ENCODE measurements at places on chromosomes 2 and 18.

GRCh38 chr2:41791523-41791922 lies 256.3 kb upstream of the PKDCC start:
- no peak for DNase-seq

DNA sequence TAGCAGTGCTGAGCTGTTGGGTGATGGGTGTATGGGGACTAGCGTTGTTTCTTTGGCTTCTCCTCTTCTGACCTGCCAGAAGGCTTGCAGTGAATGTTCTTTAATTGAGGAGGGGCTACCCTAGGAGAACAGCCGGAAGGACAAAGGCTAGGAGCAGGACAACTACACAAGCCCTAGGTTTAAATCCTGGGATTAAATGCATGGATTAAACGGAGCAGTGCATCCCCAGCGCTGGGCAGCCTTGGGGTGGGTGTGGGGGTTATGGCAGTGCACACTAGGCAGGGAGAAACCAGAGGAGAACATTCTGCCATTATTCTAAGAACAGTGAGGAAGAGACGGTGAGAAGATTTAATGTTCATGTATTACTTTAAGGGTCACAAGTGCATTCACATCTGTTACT lies 86.4 kb upstream of the MCFD2 start:
- no peak for DNase-seq

DNA sequence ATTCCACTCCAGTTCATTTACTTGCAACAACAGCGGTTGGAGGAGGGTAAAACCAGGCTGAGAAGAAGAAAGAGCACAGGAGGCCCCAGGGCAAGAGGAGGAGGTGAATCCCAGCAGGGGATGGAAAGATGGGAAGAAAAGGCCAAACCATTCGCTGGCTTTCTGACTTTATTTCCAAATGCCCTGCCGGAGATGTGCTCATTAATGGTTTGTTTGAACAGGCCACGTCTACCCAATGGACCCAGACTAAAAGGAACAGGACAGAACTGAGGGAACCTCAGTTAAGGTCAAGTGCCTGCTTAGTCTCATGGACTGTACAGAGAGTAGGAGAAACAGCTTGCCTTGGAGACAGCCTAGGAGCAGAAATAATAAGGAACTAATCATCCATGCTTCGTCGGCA lies 121.6 kb upstream of the NDUFV2 start:
- no peak for DNase-seq

- no peak for DNase-seq
These were observed 364.0 kb downstream of the GPD2 start for GRCh38 chr2:156800065-156800653.

- DNase-seq = no peak
These were observed 101.5 kb upstream of the SETBP1 start for GRCh38 chr18:44579028-44579702.

DNA sequence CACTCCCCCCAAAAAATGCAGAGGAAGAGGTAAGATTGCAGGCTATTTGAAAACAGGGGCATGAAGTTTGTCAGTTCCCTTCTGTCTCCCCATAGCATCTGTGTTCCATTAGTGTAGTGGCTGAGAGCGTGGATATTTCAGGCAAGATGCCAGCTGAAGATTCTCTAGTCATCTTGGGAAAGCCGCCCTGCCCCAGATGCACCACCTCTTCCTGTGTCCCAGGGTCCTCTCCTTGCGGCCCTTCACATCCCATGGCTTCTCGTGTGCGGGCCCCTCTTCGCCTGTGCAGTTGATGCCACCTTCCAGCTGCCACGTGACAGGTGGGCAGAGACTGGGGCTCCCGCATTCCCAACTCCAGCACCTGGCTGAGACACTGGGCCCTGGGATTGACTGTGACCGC lies 16.1 kb downstream of the TMEM127 start:
- DNase-seq = no peak

DNA sequence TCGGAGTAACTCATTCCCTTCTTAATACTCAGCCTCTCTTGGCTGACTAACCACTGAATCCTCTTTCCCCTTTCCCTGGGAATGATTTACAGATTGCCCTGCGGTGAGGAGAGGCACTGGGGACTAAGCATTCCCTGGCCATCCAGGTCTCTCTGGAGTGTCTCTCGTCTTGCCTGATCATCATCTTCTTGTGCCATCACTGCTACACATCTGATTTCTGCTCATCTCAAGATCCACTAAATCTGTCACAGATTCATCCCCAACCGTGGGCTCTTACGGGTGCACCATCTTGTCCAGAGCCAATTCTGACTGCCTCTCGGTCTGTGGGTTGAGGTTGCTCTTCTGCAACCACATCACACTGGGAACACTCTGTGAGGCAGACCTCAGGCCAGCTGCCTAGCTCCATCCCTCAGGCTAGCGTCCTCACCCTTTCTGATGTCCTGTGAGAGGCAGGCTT lies 12.0 kb downstream of the SFTPB start:
- DNase-seq = no peak

DNA sequence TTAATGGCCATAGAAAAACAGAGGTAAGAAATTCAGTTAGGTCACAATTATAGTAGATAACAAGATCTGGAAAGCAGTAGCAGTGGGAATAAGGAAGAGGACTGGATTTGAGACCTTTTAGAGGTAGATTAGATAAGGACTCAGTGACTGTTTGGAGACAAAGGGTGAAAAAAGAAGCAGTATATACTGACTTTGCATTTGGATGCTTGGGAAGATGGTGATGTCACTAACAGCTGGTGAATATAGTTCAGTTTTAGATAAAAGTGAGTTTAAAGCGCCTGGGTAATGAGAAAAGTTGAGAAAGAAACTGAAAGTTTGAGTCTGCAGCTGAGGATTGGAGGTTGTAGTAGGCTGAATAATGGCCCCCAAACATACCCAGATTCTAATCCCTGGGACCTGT lies 32.8 kb upstream of the TMEM17 start:
- no peak for DNase-seq

DNA sequence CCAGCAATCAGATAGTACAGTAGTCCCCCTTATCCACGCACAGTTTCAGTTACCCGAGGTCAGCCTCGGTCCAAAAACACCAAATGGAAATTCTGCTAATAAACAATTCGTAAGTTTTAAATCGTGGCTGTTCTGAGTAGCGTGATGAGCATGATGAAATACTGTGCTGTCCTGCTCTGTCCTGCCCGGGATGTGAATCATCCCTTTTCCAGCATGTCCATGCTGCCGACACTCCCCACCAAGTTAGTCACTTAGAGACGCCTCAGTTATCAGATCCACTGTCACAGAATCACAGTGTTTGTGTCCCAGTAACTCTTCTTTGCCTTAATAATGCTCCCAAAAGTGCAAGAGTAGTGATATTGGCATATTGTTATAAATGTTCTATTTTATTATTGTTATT lies 62.1 kb downstream of the MEX3C start:
- DNase-seq = no peak

DNA sequence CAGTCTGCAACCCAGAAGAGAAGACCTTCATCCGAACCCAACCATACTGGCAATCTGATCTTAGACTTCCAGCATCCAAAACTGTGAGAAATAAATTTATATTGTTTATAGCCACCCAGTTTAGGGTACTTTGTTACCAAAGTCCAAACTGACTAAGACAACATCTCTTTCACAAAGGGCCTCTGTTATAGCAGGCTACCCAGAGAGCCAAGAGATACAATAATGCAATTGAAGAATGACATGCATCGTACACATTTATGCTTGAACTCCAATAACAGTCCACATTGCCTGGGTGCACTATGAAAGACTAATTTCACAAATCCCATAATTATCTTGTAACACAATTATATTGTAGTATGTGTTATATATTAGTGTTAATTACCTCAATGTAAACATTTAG lies 39.1 kb upstream of the ANKRD44 start:
- no peak for DNase-seq

- DNase-seq = no peak
These were observed 3.6 kb upstream of the KCNJ13 start for GRCh38 chr2:232779934-232780333.

- DNase-seq = no peak
These were observed 60.5 kb upstream of the TEX51 start for GRCh38 chr2:126837966-126838715.

GRCh38 chr18:59033359-59033758 lies 106.3 kb upstream of the SEC11C start:
- DNase-seq = no peak

DNA sequence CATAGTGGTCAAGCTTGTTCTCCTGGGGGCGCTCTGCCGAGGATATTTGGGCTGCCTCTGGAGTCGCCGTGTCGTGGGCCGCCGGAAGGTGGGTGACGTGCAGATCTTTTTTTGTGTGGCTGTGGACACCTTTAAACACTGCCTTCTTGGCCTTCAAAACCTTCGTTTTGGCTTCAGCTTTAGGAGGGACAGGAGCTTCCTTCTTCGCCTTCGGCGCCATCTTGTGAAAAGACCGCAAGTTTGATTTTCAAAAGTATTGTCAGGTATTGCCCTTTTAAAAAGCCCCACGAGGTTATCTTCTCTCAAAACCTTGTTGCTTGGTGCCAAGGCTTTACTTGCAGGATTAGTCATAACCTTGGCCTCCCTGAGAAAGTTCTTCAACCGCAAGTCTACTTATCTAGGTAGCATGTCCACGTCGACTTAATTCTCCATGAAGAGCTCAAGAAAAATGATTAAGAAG lies 20.8 kb downstream of the LAMA3 start:
- no peak for DNase-seq

- no peak for DNase-seq
These were observed 3.0 kb downstream of the FZD7 start for GRCh38 chr2:202036601-202037037.

- DNase-seq = no peak
These were observed 178.8 kb downstream of the RPRM start for GRCh38 chr2:153299809-153300208.

GRCh38 chr2:36449213-36449612 lies 93.6 kb downstream of the CRIM1 start:
- DNase-seq = no peak

DNA sequence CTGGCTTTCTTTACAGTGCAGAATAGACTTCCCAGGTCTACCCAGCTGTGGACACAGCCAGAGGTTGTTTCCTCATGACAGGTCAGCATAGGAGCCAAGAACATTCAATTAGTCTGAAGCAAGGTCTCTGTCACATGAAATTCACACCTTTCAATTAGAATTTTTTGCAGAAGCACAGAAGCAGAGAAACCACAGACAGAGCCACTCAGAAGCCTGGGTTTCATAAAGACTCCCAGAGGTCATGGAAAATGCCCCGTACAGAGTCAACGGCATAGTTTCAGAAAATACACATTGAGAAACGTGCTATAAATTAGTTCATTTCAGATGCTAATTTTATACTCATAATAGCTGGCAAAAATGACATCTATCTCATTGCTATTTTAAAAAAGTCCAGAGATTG lies 87.0 kb upstream of the TMEM200C start:
- DNase-seq = no peak

- DNase-seq = no peak
These were observed 159.3 kb upstream of the MYCN start for GRCh38 chr2:15780912-15781574.

DNA sequence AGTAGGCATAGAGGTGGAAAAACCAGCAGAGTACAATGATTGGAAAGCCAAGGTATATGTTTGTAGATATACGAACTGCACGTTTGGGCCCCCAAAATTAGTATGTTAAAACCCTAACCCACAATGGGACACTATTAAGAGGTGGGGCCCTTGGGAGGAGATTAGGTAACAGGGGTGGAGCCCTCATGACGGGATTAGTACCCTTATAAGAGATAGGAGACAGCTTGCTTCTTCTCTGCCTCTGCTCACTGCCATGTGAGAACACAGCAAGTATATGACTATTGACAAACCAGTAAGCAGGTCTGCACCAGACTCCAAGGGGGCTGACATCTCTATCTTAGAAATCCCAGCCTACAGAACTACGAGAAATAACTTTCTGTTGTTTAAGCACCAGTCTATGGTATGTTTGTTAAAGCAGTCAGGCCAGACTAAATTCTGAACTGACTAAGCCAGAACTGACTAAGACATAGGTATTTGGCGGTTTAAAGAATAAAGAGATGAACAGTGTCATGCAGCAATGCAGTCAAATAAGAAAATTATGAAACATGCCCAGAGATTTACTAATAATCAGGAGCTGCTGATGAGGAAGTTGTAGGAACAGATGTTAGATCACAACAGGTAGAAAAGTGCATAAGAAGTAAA lies 182.9 kb downstream of the DYM start:
- no peak for DNase-seq

- DNase-seq = no peak
These were observed 68.9 kb upstream of the LTBP1 start for GRCh38 chr2:32877587-32878510.

DNA sequence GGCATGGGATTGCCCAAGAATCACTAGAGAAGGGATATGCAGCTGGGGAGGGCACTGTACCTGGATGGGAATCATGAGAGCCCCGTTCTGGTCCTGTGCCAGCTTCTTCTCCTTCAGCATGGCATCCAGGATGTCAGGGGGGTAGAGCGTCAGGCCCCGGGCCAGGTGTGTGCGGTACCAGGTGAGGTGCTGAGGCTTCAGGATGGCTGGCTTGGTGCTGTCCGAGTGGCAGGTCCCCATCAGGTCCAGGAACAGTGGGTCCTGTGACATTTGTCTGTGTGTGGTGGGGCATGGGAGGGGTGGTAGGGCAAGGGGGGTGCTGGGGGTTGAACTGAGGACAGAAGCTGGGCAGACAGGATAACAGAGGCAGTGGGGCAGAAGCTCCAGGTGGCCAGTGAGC lies 13.2 kb downstream of the CFAP65 start:
- no peak for DNase-seq

GRCh38 chr2:147649998-147650397 lies 194.8 kb upstream of the ACVR2A start:
- DNase-seq = no peak

- no peak for DNase-seq
These were observed 297.0 kb upstream of the NXPH2 start for GRCh38 chr2:139077099-139077737.

- DNase-seq = no peak
These were observed 764.6 kb upstream of the PKDCC start for GRCh38 chr2:41283079-41283775.

DNA sequence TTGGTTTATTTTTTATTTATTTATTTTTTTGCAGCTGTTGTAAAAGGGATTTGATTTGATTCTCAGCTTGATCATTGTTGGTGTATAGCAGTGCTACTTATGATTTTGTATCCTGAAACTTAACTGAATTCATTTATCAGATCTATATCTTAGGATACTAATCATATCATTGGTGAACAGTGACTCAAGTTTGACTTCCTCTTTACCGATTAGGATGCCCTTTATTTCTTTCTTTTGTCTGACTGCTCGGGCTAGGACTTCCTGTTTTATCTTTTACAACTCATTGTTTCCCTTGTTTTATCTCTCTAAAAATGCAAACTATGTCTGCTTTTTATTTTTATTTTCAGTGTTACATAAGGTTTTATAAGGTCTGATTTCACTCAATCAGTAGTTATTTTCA lies 23.6 kb downstream of the SP100 start:
- DNase-seq = no peak
